CD14-positive monocyte (primary cell): ENCODE measurements at places on chromosomes 3 and 15. TPM values are rescaled to one million over a fixed set of nuclear protein-coding genes. Genes with fewer than 3 reads are reported as not detected.

- H3K27me3 ChIP-seq = no peaks in the 10 kb centered on the region
- no peaks in the 10 kb centered on the region for H3K36me3 ChIP-seq
- DNase-seq = no peak
- H3K27ac ChIP-seq = no peak overlapping the region
These were observed 629.2 kb downstream of the OTOL1 start for GRCh38 chr3:162125790-162126189.

- DNase-seq = no peak
- no peak overlapping the region for H3K27ac ChIP-seq
- no peaks in the 10 kb centered on the region for H3K36me3 ChIP-seq
- no peaks in the 10 kb centered on the region for H3K27me3 ChIP-seq
- H3K4me3 ChIP-seq = no peak overlapping the region
- peaks cover 35% of the 10 kb centered on the region for H3K4me1 ChIP-seq
These were observed 42.3 kb upstream of the XIRP1 start for GRCh38 chr3:39234651-39235050.

DNA sequence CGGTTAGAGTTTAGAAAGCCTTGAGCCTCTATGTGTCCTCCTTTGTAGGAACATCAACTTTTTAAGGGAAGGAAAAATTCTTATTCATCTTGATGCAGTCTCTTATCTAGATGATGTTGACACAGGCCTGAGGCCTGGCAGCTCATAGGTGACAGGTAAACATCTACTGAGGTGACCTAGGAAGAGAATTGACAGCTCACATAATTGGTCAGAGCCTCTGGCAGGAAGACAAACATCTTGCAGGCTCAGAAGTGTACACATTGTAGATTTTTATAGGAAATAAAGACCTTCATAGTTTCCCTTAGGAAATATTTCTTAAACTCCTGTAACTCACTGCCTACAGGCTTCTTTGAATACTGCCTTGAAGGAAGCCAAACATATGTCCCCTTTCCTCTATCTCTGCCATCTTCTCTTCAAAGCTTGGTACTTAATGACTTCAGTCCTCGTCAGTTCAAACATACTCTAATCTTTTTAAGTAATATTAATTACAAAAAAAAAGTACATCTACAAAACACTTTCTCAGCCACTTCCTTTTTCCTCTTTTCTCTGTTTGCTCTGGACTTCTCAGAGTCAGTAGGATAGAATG is 341.3 kb downstream of the TBL1XR1 start:
- no peak overlapping the region for H3K27ac ChIP-seq
- DNase-seq = no peak
- no peaks in the 10 kb centered on the region for H3K36me3 ChIP-seq
- H3K27me3 ChIP-seq = no peaks in the 10 kb centered on the region
- no peak overlapping the region for H3K4me3 ChIP-seq
- H3K4me1 ChIP-seq = no peaks in the 10 kb centered on the region

GRCh38 chr3:46454209-46454595 is 10.5 kb downstream of the LTF start:
- no peaks in the 10 kb centered on the region for H3K36me3 ChIP-seq
- no peaks in the 10 kb centered on the region for H3K4me1 ChIP-seq
- H3K27ac ChIP-seq = no peak overlapping the region
- H3K27me3 ChIP-seq = no peaks in the 10 kb centered on the region

- H3K4me3 ChIP-seq = peak overlapping the region; percentile 70
- no peaks in the 10 kb centered on the region for H3K36me3 ChIP-seq
- DNase-seq = peak; percentile 55
- H3K27me3 ChIP-seq = peaks cover 77% of the 10 kb centered on the region
- H3K4me1 ChIP-seq = peaks cover 50% of the 10 kb centered on the region
These were observed 1.1 kb downstream of the HES1 start for GRCh38 chr3:194137008-194137505.

GRCh38 chr15:46354443-46354842 is 719.6 kb downstream of the SQOR start:
- DNase-seq = no peak
- H3K27ac ChIP-seq = no peak overlapping the region
- H3K4me1 ChIP-seq = no peaks in the 10 kb centered on the region
- no peak overlapping the region for H3K4me3 ChIP-seq

Gene FHIT
- 1.7 TPM for polyA plus RNA-seq

DNA sequence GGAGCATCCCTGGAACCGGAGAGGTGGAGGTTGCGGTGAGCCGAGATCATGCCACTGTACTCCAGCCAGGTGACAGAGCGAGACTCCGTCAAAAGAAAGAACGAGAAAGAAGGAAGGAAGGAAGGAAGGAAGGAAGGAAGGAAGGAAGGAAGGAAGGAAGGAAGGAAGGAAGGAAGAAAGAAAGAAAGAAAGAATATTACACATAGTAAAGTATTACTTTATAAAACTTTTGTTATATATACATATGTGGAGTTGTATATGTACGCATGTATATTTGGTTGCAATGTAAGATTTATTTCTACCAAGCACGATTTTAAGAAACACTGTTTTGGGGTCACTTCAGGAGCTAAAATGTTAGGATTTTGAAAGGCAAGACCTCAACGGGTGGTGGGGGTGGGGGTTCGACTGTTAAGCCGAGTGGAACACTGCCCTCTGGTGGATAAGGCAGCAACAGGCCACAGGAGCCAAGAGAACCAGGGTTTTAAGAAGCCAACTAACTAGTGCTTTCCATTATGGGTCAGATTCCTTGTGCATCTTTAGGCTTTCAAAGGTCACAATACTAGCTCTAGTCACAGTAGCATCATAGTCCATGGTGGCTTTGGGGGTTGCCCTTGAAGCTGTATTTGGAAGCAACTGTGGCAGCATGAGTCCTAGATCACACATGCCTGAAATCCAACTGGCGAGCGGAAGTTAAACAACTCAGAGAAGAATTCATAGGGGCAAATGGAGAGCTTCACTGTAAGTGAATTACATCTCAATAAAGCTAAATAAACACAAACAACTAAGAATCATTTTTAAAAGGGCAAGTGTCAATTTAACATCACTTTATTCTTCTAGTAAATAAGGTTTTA is 22.5 kb downstream of the GLB1 start:
- peak; percentile 55 for DNase-seq
- peaks cover 20% of the 10 kb centered on the region for H3K4me1 ChIP-seq
- H3K27ac ChIP-seq = peak overlapping the region; percentile 44

- no peak overlapping the region for H3K4me3 ChIP-seq
- no peaks in the 10 kb centered on the region for H3K27me3 ChIP-seq
- H3K4me1 ChIP-seq = no peaks in the 10 kb centered on the region
- H3K36me3 ChIP-seq = peaks cover 12% of the 10 kb centered on the region
- no peak for DNase-seq
- no peak overlapping the region for H3K27ac ChIP-seq
These were observed 33.3 kb downstream of the ZNF609 start for GRCh38 chr15:64493641-64494040.

DNA sequence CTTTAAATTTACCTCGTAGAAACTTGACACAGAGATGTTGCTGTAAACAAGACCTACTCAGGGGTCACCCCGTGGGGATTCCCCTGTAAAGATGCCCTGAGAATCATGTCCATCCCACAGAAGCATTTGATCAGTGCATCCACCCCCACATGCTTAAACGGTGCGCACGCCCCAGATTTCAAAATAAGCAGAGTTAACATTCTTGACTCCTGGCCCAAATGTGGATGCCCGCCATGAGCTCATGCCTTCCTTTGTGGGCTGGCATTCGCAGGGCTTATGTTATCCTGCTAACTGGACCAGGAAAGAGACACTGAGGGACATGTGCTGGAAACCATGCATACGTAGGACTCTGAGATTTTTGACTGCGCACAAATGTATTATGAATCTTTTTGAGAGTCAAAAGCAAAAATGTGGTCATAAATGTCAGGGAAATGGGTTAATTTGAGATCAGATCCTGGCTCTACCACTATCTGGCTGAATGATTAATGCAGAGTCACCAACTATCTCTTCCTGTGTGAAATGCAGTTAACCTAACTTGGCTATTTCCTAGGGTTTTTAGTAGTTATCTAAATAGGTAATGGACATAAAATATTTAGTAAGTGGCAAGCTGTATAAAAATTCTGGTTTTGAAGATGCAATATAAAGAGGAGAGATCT is 9.1 kb upstream of the TP63 start:
- H3K27me3 ChIP-seq = no peaks in the 10 kb centered on the region
- no peaks in the 10 kb centered on the region for H3K4me1 ChIP-seq
- H3K27ac ChIP-seq = no peak overlapping the region
- no peak for DNase-seq

DNA sequence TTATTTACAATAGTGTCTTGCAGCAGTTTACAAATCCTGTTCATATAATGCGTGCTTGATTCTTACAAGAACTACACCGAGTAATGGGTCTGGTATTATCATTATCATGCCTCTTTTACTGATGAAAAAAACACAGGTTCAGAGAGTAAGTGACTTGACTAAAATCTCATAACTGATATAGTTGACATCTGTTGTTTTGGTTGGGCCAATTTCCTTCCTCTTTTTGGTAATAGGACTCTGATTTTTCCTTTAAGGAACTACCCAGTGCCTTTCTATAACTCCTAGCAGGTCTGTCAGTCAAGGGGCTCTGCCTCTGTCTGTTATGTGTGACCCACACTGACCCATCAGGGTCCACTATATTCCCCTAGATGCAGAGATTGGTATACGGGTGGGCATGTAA is 14.6 kb upstream of the BLOC1S6 start:
- no peak overlapping the region for H3K4me3 ChIP-seq
- no peaks in the 10 kb centered on the region for H3K27me3 ChIP-seq
- H3K4me1 ChIP-seq = peaks cover 16% of the 10 kb centered on the region
- no peaks in the 10 kb centered on the region for H3K36me3 ChIP-seq
- peak; percentile 49 for DNase-seq

Gene CLDN1
- polyA plus RNA-seq = not detected in 2 replicates

Gene SLC24A5
- not detected for polyA plus RNA-seq

DNA sequence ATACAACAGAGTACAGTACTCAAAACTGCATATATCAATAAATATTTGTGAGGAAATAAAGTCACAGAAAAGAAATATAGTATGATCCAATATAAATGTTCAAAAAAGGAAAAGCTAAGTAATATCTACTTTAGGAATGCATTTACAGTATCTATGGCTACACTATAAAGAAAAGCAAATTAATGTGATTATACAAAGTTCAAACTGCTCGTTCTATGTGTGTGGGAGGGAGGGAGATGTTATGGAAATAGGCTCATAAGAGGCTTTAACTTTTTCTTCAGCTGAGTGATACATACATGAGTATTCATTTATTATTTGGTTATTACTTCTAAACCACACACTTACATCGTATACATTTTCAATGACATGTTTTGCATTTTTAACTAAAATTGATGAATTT is 377.7 kb upstream of the AGTR1 start:
- peaks cover 7% of the 10 kb centered on the region for H3K4me1 ChIP-seq
- no peaks in the 10 kb centered on the region for H3K36me3 ChIP-seq
- DNase-seq = no peak

GRCh38 chr3:38966811-38967692 is 84.7 kb downstream of the SCN11A start:
- no peaks in the 10 kb centered on the region for H3K27me3 ChIP-seq
- no peak for DNase-seq
- H3K4me3 ChIP-seq = no peak overlapping the region
- H3K27ac ChIP-seq = no peak overlapping the region
- H3K36me3 ChIP-seq = no peaks in the 10 kb centered on the region

GRCh38 chr15:62958528-62959363 is 83.8 kb upstream of the TPM1 start:
- no peaks in the 10 kb centered on the region for H3K36me3 ChIP-seq
- H3K4me1 ChIP-seq = no peaks in the 10 kb centered on the region
- no peak overlapping the region for H3K27ac ChIP-seq
- no peak overlapping the region for H3K4me3 ChIP-seq

- H3K27me3 ChIP-seq = no peaks in the 10 kb centered on the region
- H3K4me3 ChIP-seq = no peak overlapping the region
- no peaks in the 10 kb centered on the region for H3K36me3 ChIP-seq
- no peak overlapping the region for H3K27ac ChIP-seq
These were observed 347.4 kb upstream of the ADAMTS9 start for GRCh38 chr3:65035246-65035645.
